ENCODE measurements at places on chromosomes 5 and 9.

- DNase-seq, result no peak
Measured at GRCh38 chr5:159171274-159171673, 38.1 kb downstream of the RNF145 start.

GRCh38 chr5:91851670-91852069 is 468.6 kb upstream of the ARRDC3 start:
- no peak for DNase-seq

- no peak for DNase-seq
Measured at GRCh38 chr5:159928122-159928909, 12.0 kb downstream of the ADRA1B start.

- DNase-seq, result no peak
Measured at GRCh38 chr9:123302348-123303214, 34.2 kb upstream of the STRBP start.

DNA sequence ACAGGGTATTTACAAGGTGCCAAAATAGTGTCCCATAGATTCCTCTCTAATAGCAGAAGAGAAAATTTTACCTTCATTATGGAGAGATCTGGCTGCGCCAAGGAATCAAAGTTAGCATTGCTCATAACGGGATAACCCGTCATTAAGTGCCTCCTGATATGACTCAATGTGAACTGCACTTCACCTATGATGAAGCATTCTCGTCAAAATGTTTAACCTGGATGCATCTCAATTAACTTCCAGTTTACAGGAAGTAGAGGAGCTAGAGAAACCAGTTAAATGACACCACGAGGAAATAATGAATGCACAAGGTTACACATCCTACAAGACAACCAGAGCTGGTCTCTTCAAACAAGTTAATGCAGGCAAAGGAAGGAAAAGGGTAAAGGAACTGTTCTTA is 17.2 kb downstream of the FBXW11 start:
- DNase-seq, result no peak

DNA sequence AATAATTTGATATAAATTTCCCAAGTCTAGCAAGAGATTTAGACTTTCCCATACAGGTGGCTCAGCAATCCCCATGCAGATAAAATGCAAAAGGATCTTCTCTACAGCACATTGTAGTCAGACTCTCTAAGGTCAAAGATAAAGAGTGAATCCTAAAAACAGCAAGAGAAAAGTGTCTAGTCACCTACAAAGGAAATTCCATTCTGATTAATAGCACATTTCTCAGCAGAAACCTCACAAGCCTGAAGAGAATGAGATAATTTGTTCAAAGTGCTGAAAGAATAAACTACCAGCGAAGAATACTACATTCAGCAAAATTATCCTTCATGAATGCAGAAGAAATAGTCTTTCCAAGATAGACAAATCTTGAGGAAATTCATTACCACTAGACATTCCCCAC is 493.3 kb downstream of the PRELID2 start:
- DNase-seq, result no peak

DNA sequence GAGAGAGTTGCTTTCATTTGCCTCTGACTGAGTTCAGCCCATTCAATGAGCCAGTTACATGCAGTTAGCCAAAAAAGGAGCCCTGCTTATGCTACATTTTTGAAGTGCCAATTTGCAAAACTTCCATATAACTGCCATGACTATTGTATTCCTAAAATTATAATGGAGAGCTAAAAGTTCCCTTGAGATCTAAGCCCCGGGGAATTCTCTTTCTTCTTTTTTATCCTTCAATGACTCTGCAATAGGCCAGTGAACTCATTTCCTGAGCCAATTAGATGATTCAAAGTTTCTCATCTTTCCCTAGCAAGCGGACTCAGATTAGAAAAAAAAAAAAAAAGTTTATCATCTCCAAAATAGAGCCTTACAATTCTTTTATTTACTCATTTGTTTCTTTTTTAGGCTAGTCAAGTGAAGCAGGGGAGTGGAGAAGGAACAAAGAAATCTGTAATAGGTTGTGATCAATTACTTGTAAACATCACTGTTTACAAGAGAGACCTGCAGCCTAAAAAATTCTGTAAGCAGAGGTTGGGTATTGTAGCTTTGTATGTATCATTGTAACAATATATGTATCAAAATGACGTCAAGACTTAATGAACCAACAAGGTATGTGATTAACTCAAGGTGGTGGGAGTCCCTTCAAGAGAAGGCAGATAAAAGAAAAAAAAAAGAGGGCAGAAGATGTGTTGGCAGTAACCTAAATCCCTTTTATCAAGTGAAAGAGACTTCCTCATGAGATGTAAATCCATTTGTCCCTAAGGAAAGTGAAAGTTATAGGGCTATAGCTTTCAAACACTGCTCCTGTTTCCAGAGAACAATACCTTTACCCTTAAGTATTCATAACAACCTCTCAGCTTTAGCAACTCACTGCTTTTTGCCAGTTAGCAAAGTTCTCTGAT is 48.7 kb upstream of the HOMER1 start:
- no peak for DNase-seq

GRCh38 chr5:40838086-40838485 is 3.1 kb upstream of the RPL37 start:
- no peak for DNase-seq

DNA sequence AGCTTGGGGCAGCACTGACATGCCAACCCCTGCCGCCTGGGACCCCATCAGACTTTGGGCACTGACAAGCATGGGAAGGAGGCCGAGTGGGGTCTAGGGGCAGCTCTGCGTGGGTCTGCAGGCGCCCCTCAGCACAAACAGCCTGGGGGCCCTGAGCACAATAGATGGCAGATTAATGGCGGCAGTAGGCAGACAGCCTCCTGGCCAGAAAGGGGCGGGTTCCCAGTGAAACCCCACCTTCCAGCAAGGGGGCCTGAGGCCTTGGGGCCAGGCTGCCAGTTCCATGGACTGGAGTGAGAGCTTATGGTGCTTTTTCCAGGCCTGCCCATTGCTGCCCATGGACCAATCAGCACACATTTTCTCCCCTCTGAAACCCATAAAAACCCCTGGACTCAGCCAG is 2031.2 kb downstream of the EFNA5 start:
- DNase-seq, result no peak

DNA sequence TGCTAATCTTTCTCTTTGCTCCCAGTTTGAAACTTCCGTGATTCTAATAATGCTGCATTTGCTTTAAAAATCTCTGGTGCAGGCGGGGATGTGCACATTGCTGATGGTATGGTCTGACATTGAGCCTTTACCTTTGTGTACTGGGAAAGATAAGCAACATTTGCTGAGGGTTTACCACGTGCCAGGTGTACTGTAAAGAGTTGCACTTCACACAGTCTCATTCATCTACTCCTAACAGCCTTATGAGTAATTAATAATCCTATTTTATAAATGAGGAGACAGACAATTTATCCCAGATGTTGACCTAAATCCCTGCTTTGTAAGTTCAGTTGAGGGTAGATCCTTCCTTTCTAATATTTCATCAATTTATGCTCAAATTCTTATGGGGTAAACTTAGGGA is 726 bp upstream of the ADGRV1 start:
- DNase-seq, result no peak

GRCh38 chr5:418162-419121 is 24.5 kb upstream of the EXOC3 start:
- no peak for DNase-seq

GRCh38 chr5:53543401-53543800 is 17.0 kb upstream of the NDUFS4 start:
- no peak for DNase-seq

- DNase-seq, result no peak
Measured at GRCh38 chr5:54159153-54159892, 151.1 kb downstream of the ARL15 start.

DNA sequence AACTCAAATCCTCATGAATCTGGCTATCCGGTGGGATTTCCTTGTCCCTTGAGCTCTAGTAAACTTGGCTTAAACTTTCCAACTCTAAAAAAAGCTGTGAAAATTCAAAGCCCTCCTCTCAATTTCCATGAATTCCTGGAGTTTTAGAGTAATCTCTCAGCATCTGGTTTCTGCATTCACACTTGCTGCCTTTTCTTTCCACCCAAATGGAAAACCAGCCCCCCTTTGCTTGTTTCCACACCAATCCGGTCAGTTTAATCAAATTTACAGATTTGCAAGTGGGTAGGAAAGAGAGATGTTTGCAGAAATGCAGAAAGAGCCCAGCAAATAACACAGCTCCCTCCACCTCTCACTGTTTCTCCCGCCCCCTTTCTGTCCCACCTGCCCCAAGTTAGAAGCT is 91.1 kb downstream of the ENC1 start:
- DNase-seq, result no peak

DNA sequence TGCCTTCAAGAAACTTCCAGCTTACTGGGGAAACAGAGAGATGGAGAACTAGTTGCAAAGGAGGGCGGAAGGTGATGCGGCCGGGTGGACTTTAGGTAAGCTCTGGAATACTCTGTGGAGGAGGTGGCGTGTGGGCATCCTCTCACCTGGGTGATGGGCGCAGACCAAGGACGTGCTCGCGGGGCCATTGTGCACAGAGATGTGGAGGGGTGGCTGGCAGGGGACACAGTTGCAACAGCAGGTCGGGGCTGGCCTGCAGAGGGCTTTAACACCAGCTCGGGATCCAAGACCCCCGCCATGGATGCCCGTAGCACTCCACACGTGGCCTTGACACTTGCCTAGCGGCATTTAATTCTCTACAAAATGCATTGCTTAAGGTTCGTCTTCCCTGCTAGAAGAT is 26.6 kb downstream of the IER5L start:
- no peak for DNase-seq

- DNase-seq, result no peak
Measured at GRCh38 chr5:163439092-163439425, 1.7 kb downstream of the CCNG1 start.

- DNase-seq, result peak; percentile 8
Measured at GRCh38 chr9:20242510-20243189, 379.6 kb downstream of the MLLT3 start.

GRCh38 chr5:75023368-75024159 is 28.8 kb downstream of the GCNT4 start:
- peak; percentile 9 for DNase-seq

- DNase-seq, result no peak
Measured at GRCh38 chr9:94085062-94085639, 887 bp downstream of the PTPDC1 start.

DNA sequence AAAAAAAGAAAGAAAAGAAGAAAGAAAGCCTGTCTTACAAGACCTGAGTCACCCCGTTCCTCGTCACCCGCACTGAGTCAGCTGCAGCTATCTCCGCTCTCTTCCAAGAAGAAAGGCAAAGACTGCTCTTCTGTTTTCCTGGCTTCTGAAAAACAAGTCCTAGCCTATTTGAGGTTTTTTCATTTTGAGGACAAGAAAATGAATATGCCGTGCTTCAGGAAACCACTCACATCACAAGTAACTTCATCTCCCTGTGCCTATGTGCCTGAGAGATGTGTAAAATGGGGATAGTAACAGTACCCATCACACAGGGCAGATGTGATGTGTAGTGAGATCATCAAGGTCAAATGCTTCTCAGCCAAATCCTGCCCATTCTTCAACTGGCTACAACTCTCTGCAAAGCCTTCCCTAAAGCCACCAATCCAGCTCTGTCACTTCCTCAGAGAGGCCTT is 78.4 kb downstream of the GLDC start:
- no peak for DNase-seq

DNA sequence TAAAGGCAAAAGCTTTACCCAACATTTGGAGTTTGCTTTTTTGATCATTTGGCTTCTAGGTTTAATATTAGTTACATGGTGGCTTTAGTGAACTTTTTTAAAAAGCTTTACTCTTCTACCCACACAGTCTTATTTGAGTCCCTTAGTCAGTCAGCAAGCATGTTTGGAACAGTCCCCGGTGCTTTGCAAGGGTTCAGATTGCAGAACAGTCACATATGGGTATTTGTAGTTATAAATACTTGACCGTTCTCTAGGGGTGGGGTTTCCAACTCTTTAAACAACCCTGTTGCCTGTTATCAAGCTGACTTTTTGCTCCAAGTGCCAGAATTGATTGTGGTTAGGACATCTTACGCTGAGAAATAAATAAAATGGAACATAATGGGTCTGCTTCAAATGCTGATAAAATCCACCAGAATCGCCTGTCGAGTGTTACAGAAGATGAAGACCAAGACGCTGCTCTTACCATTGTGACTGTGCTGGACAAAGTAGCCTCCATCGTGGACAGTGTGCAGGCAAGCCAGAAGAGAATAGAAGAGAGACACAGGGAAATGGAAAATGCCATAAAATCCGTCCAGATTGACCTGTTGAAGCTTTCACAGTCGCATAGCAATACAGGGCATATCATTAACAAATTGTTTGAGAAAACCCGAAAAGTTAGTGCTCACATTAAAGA is at the start of gene CAVIN4:
TSS of gene CAVIN4 (plus strand) at position 304 of the 673 bp plus-strand sequence. CDS start at position 369, 65 bp downstream.
- no peak for DNase-seq

GRCh38 chr5:163309914-163310313 is 127.5 kb upstream of the CCNG1 start:
- no peak for DNase-seq

- DNase-seq, result no peak
Measured at GRCh38 chr5:126497506-126497905, 74.3 kb downstream of the GRAMD2B start.

GRCh38 chr9:102631559-102631958 is 363.6 kb upstream of the CYLC2 start:
- no peak for DNase-seq

DNA sequence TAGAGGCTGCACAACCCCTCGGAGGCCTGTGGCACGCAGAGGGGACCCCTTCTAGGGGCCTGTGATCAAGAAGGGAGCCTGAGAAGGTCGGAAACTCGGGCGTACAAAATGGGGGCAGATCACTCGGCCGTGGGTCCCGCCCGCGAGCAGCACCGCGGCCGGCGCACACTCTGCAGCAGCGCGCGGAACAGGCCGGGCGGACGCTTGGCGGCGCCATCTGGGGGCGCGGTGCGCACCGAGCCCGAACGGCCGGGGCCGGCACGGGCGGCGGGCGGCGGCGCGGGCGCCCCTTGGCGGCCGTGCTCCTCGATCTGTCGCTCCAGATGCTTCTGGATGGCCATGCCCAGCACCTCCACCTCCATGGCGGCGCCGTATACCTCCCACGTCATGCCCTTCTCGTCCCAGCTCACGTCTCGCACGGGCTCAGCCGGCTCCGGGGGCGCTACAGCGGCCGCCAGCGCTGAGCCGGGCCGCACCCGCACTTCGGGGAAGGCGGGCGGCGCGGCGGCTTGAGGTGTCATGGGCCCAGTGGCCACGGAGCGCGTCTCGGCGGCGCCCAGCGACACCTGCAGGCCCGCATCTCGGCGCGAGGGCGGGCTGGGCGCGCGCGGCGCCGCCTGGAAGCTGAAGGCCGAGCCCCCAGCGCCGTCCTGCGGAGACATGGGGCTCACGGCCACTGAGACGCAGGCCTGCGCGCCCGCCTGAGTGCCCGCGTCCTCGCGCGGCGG is 13.1 kb downstream of the GPRIN1 start:
- DNase-seq, result peak; percentile 60

Measured in stimulated activated CD4-positive, alpha-beta T cell treated with anti-CD3 and anti-CD28 coated beads, Interleukin-2, amount 100 ng/mL, for 4 hours (primary cell).